Adrenal gland (tissue), 19 donors: ENCODE measurements at places on chromosomes 16 and 17. TPM values are rescaled to one million over a fixed set of nuclear protein-coding genes. Genes with fewer than 3 reads are reported as not detected.

The ZNF469 gene
- total RNA-seq = 3.6 TPM

The SLC16A3 gene
- total RNA-seq = 43.5 TPM

The HOXB5 gene
- total RNA-seq = 0.44 TPM

The TRIM72 gene
- not detected for total RNA-seq

The CCL22 gene
- not detected for total RNA-seq
